SHP77 treated with DMSO at 0.1 percent for 48 hours (cell line): ENCODE measurements at places on chromosomes 5 and 9.
A peak's percentile ranks its signal among the peaks of the same experiment; 100 is the strongest.

- DNase-seq, result no peak
Measured at GRCh38 chr9:89434636-89435035, 63.3 kb downstream of the SEMA4D start.

- no peak for DNase-seq
Measured at GRCh38 chr9:36924071-36924470, 110.0 kb downstream of the PAX5 start.

DNA sequence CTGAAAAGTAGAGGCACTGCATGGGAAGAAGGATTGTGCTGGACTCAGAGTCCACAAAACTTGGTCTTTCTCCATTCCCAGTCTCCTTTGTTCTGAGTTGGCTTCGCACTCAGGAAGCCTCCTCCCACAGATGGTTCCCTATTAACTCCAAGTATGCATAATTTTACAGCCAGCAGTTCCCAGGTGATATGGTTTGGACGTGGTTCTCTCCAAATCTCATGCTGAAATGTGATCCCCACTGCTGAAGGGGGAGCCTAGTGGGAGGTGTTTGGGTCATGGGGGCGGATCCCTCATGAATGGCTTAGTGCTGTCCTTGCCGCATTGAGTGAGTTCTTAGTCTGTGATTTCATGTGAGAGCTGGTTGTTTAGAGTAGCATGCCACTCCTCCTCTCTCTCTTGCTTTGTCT lies 86.6 kb downstream of the FEM1C start:
- DNase-seq, result no peak

DNA sequence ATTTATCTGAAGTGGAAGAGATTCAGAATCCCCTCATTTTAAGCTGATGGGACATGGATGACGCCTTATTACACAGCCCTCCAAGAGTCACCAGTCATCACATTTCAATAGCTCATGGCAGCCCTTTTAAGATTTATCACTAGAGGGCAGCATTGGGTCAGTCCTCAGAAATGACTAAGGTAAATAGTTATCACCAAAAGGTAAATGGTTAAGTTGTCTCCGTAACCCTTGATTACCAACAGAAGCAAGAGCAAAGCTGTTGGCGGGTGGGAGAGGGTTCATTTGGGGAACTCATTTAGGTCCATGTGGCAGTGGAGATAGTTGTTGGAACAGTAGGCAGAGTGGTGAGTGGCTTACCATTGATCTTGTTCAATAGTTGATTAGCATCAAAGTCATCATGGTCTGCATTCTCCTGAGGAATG lies 12.0 kb upstream of the C9 start:
- peak; percentile 68 for DNase-seq

GRCh38 chr5:76622973-76623596 lies at the start of gene F2RL2:
Gene F2RL2 (minus strand): TSS chr5:76623403. CDS start chr5:76623230, 173 bp downstream.
- DNase-seq, result no peak

DNA sequence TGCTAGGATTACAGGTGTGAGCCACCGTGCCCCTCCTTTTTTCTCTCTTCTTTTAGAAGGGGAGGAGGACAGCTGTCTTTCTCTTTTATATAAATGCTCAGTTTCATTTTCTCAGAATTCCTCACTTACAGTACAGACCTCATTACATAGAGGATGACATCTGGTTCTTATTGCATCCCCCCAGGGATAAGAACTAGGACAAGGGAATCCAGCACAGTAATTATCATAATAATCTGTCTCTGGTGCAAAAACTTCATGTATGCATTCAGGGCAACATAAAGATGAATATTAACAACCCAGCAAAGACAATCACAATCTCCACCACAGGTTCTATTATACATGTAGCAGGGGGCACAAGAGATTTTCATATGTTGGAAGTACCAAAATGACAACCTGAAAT lies 5.1 kb downstream of the SPZ1 start:
- no peak for DNase-seq

DNA sequence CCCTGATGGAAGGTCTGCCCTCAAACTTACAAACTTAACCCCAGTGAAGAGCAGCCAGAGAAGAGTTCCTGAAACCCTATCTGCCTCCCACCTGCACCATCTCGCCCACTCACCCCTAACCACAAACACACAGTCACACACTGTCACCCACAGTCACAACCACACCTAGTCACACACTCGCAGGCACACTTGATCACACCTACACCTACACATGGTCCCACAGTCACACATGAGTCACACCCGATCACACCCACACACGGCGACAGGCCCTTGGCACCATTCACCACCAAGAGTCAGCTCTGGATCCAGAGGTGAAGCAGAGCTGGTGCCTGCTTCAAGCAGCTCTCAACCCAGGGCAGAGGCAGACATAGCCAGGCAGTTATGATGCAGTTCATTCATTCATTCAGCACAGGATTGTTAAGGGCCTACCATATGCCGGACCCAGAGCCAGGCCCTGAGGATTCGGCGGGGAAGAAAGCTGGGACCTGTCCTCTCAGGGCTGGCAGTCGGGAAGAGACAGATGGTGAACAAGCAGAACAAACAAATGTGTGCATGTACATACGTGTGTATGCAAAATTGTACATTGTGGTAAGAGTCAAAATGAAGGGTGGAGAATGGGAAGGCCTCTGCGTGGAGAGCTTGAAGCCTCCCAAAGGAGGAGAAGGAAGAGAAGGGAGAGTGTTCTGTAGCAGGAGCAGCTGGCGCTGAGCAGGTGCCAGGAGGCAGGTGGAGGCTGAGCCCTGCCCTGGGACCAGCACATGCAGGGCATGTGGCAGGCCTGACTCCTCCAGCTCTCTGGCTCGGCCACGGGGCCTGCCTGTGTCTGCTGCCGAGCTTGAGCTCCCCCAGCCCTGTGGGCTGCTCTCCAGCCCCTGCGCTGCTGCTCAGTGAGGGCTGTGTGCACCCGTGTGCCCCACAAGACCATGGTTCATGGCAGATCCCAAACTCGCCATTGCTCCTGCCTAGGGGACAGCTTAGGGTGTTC lies 6.4 kb downstream of the TSPAN17 start:
- DNase-seq, result peak; percentile 64

DNA sequence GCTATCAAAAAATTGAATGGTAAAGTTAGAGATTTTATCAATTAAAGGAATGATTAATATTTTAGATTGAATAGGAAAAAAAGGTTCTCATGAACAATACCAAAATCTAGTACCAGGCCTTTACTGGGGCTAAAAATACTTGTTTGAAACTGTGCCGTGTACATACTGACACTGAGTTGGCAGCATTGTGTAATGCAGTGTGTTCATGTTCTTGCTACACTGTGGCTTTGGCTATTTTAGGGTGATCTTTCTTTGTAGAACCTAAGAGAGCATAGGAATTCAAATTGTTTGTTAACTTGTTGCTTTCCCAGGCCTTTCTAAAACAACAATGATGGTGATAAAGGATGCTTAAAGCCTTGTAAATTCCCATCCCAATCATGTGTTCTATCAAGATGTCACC lies 80.9 kb downstream of the KIF4B start:
- no peak for DNase-seq

DNA sequence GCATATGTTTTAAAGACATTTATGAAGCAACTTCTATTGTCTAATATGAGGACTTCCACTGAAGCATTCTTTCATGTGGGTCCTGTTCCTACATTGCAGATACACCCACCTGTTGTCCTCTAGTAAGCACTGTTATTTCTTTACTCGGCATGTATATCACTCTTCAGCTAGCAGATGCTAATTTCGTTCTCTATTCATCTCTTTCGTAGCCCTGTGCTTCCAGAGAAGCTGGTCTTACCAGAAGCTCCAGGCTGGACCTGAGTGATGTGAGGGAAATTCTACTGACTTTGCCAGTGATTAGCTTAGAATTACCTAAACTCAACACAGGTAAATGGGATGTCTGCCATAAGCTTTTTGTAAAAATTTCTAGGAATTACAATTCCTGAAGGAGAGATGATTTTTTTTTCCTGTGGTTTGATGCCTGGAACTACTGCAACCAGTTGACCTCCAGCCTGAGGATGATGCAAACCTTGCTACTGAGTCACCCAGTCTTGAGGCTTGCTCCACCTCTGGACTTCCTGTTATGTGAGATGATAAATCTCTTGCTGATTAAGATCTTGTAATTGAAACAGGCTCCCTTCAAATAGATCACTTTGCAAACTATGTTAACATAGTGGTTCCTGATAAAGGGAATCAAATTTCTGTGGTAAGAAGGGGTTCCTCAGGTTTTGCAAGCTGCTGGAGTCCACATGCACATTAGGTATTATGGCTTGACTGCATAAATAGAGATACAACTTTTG lies 52.2 kb upstream of the SPINK5 start:
- DNase-seq, result no peak

GRCh38 chr5:33827885-33828284 lies 63.9 kb downstream of the ADAMTS12 start:
- no peak for DNase-seq

- DNase-seq, result no peak
Measured at GRCh38 chr5:79868163-79868670, 122.8 kb downstream of the MTX3 start.

- DNase-seq, result no peak
Measured at GRCh38 chr5:175550055-175550805, 71.9 kb downstream of the SFXN1 start.

DNA sequence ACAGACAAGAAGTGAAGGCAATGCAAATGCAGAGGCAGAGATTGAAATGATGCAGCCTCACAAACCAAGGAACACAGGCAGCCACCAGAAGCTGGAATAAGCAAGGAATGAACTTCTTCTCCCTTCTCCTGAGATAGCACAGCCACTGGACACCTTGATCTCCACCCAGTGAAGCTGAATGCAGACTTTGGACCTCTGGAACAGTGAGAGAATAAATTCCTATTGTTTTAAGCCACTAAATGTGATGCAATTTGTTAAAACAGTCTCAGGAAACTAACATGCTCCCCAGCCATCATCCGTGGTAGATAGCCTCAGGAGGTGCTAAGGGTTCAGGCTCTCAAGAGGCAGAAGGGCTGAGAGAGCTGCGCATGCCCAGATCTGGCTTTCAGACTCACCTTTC lies 512.2 kb upstream of the ZNF608 start:
- DNase-seq, result no peak
